Stimulated activated CD4-positive, alpha-beta T cell treated with anti-CD3 and anti-CD28 coated beads, Interleukin-2, amount 100 ng/mL, for 24 hours (primary cell): ENCODE measurements at places on chromosomes 3 and 15.

- no peak for DNase-seq
These were observed 269.3 kb downstream of the TBL1XR1 start for GRCh38 chr3:176927706-176928581.

DNA sequence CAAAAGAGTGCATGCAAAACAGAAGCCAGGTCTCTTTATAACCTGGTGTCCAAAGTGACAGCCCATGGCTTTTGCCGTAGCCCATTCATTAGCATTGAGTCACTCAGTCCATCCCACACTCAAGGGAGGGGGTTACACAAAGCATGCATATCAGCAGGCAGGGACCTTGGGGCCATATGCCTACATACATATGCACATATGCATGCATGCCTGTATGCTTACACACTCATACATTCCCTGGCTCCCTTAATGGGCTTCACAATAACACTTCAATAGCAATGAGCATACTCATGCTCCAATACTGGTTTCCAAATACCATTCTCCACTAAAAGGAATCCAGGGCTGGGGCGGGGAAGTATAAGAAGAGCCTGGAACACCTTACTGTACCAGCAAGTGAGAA, 22.0 kb downstream of the TRPM1 start:
- DNase-seq: no peak

GRCh38 chr3:12877040-12877439, 35.7 kb upstream of the RPL32 start:
- no peak for DNase-seq

- DNase-seq: peak; percentile 67
These were observed 376 bp downstream of the KPNA4 start for GRCh38 chr3:160564949-160565441.

DNA sequence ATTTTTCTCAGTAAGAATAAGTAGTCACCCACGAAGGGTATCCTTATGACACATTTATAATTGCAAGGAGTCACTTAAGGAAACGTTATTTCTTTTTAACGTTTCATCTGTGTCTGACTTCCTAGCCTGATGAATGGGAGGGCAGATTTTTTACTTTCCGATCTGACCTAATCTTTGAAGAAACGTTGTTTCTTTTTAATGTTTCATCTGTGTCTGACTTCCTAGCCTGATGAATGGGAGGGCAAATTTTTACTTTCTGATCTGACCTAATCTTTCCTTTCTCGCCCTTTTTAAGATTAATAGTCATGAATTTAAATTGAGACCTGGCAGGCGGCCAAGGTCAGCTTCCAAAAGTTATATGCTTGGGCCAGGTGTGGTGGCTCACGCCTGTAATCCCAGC, 3.0 kb upstream of the KLHL6 start:
- DNase-seq: no peak

GRCh38 chr3:59374818-59375211, 325.0 kb upstream of the CFAP20DC start:
- no peak for DNase-seq

- DNase-seq: no peak
These were observed 1.7 kb downstream of the GABRG3 start for GRCh38 chr15:26972636-26973035.

DNA sequence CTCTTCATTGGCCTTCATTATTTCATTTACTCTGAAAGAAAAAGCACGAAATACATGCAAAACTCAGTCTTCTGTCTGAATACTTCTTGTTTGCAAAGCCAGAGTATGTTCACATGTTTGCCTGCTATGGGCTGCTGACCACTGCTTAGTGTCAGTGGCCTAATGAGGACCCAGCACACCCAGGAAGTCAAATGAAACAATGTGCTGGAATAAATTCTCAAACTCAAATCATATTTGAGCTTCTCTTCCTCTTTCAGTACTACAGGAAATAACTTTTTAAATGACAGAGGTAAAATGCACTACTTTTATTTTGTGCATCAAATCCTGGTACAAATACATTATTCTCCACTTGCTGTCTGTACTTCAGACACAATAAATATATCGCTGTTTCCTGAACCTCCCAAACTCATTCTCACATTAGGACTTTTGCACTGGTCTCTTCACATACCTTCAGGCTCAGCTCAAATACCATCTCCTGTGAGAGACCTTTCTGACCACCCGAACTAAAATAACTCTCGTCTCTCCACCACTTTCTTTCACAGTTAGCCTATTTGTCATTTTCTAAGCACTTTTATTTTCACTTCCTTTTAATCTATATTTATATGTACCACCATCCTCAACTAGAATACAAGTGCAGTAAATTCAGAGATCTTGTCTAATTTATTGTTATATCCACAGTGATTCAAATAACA, 176.8 kb downstream of the TUSC7 start:
- no peak for DNase-seq

GRCh38 chr3:88221726-88222125, 72.0 kb downstream of the C3orf38 start:
- DNase-seq: no peak

DNA sequence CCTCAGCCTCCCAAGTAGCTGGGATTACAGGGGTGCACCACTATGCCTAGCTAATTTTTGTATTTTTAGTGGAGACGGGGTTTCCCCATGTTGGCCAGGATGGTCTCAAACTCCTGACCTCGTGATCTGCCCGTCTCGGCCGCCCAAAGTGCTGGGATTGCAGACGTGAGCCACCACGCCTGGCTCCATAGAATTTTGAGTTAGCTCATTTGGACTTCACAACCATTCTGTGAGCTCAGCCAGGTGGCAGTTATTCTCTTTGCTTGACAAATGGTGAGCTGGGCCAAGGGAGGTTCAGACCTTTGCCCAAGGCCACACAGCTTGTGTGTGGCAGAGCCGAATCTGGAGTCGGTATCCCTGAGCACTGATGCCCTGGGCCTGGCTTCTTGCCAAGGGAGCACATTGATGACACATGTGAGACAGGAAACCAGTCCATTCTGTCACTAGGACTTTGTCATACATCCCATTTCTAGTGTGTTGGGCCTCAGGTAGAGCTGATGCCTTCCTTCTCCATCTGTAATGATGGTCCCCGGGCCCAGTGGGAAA, 17.6 kb downstream of the PODXL2 start:
- no peak for DNase-seq

DNA sequence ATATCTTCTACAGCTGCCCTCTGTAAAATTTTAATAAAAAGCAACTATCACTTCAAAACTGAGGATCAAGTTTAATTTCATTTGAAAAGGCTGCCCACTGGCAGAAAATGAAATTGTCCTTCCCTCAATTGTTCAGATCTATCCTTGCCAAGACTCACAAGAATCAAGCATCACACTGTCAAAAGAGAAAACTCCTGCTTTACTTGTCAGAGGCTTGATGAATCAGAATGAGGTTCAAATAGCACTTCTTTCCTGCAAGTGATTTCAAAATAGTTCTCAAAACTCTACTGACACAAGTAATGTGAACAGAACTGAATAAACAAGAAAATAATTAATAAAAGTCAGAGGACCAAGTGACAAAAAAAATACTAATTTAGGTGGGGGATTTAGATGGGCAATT, 70.6 kb downstream of the GOLIM4 start:
- no peak for DNase-seq

DNA sequence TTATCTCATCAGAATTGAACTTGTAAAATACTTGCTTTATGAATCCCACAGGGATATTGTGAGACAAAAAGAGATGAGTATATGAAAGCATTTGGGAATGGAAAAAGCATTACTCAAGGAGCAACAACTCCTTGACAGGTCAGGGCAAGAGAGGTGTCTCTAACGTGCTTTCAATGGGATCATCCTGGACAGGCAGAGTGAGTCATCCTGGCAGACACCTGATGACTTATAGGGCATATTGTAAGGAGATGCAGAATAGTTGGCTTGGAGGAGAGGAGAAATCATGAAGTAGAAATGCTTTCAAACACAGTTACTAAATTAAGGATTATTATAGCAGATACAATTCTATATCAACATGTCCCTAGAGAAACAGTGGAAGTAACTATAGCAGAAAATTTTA, 71.9 kb upstream of the THSD4 start:
- no peak for DNase-seq

GRCh38 chr3:155243512-155243921, 50.0 kb downstream of the STRIT1 start:
- DNase-seq: no peak

DNA sequence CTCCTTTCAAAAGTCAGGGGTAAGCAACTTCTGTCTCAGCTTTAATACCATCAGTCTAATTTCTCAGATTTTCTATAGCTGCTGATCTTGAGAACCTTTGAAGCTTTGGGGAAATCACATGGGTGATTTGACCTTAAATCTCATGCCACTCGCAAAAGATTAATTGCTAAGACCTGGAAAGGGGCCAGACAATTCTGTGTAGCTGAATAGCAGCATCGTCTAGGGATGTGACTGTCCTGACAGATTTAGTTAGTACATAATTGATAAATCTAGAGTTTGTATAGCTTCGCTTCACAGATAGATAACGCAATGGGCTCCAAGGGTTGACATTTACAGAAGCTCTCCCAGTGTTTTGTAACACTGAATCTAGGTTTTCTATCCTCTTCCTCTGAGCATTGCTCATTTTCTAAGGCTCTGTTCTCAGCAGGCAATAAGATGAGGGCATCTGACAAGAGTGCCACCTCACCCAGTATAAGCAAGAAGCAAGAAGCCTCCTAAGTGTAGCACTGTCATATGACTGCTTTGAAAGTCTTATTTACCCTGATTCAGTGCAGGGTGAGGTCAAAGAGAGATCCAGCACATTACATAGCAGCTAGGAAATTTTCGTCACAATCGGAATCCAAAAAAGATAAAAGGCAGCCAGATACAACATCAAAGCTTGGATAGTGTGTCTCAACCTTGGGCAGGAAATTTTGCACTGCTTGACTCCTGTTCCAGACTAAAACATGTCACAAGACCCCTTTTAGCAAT, 47.7 kb upstream of the DUT start:
- DNase-seq: no peak

- no peak for DNase-seq
These were observed 91.7 kb upstream of the MBNL1 start for GRCh38 chr3:152176998-152177397.

- no peak for DNase-seq
These were observed 717.4 kb downstream of the SI start for GRCh38 chr3:164360738-164361406.

GRCh38 chr15:68483165-68483564, 51.2 kb upstream of the ITGA11 start:
- DNase-seq: no peak

DNA sequence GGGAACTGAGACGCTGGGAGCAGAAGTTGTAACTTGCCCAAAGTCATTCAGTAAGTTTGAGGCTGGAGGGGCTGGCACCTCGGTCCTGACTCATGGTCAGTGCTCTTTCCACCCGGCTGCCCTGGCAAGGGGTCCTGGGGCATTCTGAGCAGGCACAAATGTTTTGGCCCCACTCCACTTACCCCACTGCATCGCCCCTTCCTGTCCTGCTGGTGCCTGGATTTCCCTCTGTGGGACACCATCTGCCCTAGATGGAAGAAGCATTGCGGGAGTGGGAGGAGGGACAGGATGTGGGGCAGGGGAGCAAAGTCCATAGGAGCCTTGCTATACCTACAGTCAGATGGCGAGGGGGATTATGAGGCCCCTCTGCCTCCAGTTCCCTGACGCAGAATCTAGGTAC, 4.5 kb downstream of the CORO2B start:
- no peak for DNase-seq
